ENCODE measurements at places on chromosomes 11 and 22. TPM values are rescaled to one million over a fixed set of nuclear protein-coding genes. Genes with fewer than 3 reads are reported as not detected.

DNA sequence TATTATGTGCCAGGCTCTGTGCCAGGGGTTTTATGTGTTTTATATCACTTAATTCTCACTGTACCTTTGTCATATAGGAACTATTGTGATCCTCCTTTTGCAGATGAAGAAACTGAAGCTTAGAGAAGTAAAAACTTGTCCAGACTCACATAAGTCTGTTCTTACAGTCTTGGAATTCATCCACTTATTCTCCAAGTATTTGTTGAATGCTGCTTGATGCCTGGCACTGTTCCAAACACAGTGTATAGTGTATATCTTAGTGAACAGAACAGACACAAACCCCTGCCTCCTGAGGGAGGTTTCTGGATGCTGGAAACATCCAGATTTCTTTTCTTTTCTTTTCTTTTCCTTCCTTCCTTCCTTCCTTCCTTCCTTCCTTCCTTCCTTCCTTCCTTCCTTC lies 29.0 kb upstream of the FGF3 start:
- DNase-seq: no peak

GRCh38 chr22:43131773-43132501 lies 11.3 kb downstream of the MCAT start:
- DNase-seq: no peak

Gene OR52A1
- not detected for total RNA-seq

Gene MLC1
- not detected for total RNA-seq

Data from progenitor cell of endocrine pancreas (in vitro differentiated cells).